ENCODE measurements at places on chromosomes 12 and 14.

- DNase-seq, result no peak
These were observed 13.4 kb upstream of the CDKL1 start for GRCh38 chr14:50410071-50410470.

DNA sequence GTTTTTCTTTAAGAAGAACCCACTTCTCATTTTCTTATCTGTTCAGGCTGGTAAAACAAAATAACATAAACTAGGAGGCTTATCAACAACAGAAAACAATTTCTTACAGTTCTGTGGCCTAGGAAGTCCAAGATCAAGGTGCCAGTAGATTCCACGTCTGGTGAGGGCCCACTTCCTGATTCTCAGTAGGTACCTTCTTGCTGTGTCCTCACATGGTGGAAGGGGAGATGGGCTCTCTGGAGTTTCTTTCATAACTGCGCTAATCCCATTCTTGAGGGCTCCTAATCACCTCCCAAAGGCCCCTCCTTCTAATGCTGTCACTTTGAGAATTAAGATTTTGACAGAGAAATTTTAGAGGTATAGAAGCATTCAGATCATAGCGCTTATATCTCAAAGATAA lies 33.4 kb downstream of the TXNRD1 start:
- no peak for DNase-seq

DNA sequence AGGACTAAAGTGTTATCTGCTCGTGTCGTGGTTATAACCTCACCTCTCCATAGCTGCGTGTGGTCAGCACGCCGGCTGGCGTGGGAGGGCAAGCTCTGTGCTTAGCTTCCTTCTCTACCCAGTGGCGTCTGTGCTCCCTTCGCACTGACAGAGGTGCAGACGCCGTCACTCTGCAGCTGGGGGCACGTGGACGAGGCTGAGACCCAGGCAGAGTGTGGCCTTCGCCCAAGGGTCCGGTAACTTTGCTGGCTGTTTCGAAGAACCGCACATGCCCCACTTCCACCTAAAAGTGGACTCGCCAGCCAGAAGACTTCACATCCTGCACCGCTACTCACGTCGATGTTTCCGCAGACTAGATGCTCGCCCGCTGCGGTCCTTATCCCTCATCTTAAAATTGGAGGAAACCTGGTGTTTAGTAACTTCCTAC lies 35.9 kb upstream of the DYNC1H1 start:
- no peak for DNase-seq

DNA sequence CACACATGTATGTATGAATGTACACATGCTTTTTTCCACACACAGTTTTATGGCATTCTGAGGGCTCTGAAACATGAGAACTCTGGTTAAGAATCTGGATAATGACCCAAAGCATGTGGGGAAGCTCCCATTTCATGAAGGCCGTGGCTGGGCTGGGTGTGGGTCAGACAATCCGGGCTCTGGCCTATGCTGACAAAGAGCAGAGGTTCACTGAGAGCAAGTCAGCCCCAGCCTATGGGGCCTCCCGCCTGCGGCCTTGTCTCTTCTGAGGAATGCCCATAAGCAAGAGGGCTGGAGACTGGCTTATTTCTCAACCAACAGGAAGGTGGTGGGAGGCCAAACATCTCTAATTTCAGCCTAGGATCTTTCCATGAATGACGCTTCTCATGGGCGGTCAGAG lies 8.5 kb downstream of the MYH6 start:
- no peak for DNase-seq

GRCh38 chr14:45949479-45949878 lies 696.5 kb upstream of the MIS18BP1 start:
- DNase-seq, result no peak

DNA sequence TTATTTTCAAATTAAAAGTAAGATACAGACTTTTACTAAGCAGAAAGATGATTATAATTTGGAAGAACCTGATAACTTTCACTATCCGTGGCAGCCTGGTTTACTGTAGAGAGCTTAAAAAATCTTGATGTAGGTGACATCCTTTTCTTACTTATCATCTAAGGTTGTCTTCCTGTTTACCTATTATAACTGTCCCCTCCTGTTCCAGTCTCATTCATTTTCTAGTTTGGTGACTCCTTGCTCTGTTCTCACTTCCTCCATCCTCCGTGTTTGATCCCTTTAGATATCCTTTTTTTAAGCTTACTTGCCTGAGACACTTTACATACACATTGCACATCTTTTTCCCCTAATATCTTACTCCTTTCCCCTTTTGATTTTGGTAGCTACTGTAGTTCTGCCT lies 27.5 kb downstream of the CCDC91 start:
- DNase-seq, result no peak

DNA sequence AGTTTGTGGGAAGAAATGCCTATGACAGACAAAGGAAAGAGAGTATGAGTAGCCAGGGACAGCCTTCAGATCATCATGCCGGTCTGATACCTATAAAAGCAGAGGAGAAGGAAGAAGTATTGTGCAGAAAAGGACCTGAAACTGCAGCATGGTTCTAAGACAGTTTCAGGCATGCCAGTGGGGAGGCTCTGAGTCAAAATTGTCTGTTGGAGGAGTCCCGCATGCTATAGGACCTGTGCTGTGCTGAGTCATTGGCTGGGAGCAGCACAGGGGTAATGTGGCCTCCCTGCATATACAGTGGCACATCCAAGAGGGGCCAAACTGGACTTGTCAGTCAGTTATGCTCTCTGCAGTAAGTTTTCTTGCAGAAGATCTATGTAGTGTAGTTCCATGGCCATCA lies 40.7 kb downstream of the NEUROD4 start:
- DNase-seq, result no peak

DNA sequence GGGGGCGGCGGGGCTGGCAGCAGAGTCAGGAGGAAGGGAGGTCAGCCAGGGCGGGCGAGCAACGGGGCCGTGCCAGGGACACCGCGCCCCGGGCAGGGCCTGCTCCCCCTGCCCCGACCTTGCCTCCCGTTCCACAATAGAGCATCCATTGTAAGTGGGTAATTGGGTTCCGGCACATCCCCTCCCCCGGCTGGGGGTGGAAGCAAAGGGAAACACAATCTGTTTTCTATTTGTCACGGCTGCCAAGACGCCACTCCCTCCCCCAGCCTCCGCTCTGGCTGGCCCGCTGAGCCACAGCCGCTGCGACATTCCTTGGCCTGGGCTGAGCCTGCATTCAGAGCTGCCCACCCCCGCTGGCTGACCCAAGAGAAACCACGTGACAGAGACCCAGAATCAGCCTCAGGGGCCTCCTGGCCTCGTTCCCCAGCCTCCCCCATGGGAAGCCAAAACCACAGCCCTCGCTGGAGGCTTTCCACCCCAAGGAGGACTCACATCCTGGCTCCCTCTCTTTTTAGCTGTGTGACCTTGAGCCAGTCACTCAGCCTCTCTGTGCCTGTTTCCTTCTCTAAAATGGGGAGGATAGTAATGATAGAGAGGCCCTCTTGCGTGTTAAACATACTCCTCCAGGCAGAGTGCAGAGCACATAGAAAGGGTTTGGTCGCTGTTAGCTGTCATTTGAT lies 117.6 kb downstream of the SCARB1 start:
- DNase-seq, result no peak

- DNase-seq, result no peak
These were observed 77.2 kb upstream of the DCD start for GRCh38 chr12:54725233-54725843.

DNA sequence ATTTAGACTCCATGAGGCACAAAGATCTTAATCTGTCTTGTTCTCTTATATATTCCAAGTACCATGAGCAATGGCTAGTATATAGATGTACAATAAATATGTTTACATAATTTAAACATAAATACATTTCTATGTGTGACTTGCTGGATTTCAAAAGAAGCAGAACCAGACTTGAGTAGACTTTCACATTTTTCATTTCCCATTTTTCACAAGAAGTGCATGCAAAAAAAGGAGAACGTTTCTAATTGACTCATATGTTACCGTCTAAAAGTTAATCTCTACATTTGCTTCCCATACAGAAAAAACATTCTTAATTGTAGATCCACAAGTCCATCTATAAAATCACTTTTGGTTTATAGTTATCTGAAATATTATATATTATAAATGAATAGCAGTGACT lies 256.5 kb upstream of the USP15 start:
- no peak for DNase-seq

GRCh38 chr14:91801358-91801757 lies 66.0 kb downstream of the TC2N start:
- DNase-seq, result no peak

DNA sequence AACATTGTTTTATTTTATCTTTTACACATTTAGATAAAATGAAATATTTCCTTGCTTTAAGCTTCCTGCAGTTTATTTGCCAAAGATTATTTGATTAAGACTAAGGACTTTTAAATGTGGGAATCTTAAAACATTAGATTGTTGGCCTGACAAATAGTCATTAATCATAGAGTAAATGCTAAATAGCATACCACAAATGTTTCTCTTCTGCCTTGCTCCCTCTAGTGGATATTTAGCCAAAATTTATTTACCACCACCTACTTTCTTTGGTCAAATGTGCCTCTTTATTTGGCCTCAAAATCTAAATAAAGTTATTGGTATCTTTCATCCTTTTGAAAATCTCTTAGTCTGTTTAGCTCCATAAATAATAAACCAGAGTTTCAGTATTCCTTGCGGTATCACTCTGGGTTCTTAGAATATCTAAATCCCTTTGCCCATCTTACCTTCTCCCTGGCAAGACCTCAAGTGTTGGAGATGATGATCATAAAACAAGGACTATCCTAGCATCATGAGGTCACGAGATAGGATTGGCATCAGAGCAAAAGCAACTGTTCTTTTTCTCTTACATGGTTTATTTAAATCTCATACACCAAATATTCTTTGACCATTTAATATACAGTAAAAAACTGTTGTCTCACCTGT lies 150.6 kb upstream of the AEBP2 start:
- peak; percentile 41 for DNase-seq

GRCh38 chr14:68177728-68178127 lies 358.1 kb downstream of the RAD51B start:
- DNase-seq, result no peak

Measured in Jurkat, Clone E6-1 (cell line).